ENCODE measurements at places on chromosomes 2 and 18.

- DNase-seq, result no peak
Observed at GRCh38 chr18:10017043-10017442, 103.2 kb downstream of the VAPA start.

DNA sequence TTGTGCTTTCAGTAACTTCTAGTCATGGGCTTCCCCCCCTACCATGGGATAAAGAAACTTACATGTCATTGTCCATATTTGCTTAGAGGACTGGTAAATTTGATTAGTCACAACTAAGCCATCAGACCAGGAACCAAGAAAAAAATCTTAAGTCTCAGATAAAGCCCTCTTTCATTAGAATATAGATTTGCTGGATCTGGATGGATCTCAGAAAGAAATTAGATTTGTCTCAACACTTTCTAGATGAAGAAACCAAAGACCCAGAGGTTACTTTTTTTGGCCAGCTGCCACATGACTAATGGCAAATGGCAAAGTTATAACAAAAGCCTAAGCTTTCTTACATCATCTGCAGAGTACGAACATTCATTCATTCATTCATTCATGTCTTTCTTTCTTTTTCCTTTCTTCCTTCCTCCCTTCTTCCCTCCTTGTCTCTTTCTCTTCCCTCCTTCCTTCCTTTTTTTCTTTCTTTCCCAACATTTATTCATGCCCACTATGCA, 60.2 kb downstream of the CDCA7 start:
- peak; percentile 23 for DNase-seq

GRCh38 chr2:6083136-6083535, 391.0 kb downstream of the SOX11 start:
- DNase-seq, result no peak

GRCh38 chr2:96081042-96081441, 35.3 kb downstream of the ADRA2B start:
- DNase-seq, result no peak

DNA sequence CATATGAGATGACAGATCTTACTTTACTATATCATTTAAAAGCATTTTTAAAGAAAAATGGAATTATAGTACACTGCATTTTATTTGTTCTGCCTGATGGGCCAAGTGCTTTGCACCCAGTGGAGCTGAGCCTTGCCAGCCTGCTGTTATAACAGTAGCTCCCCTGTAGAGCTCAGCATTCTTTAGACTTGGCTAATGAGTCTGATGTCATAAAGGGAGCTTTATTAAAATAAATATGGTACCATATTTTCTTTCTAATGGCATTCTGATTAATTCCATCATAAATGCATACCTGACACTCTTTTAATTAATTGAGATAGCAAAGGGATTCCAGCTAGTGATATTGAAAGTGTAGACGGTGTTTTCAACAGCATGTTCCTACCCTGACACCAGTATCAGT, 40.7 kb downstream of the PARD3B start:
- DNase-seq, result no peak

- no peak for DNase-seq
Observed at GRCh38 chr2:119157850-119158511, 570 bp downstream of the C1QL2 start.

- no peak for DNase-seq
Observed at GRCh38 chr18:7234091-7234490, 3.2 kb downstream of the LRRC30 start.

- DNase-seq, result no peak
Observed at GRCh38 chr2:204437408-204437807, 107.9 kb upstream of the PARD3B start.

DNA sequence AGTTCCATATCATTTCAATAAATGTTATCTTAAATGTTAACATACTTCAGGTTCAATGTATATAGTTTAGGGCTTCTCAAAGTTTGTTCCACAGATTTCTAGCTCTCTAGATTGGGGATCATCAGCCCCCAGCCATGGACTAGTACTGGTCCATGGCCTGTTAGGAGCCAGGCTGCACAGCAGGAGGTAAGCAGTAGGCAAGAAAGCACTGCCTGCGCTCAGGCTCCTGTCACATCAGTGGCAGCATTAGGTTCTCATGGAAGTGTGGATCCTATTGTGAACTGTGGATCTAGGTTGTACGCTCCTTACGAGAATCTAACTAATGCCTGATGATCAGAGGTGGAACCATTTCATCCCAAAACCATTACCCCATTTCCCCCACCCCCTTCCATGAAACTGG, 531.1 kb downstream of the PARD3B start:
- DNase-seq, result no peak

GRCh38 chr2:174263997-174264396, 15.7 kb upstream of the OLA1 start:
- DNase-seq, result peak; percentile 18

DNA sequence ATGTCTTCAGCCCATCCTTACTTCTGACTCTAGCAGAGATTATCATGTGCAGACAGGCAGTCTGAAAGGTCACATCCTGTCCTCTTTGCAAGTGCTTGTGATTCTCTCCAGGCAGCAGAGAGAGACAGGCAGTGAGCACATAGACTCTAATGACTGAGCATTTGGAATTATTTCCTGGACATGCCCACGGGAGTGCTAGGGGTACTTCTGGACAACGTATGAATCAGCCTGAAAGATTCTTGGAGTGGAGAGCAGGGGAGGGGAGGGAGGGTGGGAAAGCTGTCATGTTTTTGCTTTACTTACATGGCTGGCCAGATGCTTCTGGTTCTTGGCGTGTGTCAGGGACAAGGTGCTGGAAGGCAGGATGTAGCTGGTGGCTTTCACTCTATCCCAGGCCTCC, 150.6 kb downstream of the RIF1 start:
- no peak for DNase-seq

DNA sequence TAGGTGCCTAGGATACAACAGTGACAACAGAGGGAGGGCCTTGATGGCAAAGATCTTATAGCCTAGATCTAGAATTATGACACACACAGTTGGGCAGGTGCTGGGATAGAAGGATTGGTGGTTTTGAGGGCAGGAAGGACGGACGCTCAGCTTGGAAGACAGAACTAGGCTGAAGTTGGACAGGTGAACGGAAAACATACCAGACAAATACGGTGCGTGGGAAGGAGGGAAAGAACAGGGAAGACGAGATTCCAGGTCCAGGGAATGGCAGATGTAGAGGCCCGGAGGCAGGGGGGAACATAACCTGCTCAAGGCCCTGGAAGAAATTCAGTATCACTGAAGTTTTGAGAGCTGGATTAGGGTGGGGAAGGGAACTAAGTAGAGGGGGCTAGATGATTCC, 40.8 kb downstream of the CRACDL start:
- no peak for DNase-seq

DNA sequence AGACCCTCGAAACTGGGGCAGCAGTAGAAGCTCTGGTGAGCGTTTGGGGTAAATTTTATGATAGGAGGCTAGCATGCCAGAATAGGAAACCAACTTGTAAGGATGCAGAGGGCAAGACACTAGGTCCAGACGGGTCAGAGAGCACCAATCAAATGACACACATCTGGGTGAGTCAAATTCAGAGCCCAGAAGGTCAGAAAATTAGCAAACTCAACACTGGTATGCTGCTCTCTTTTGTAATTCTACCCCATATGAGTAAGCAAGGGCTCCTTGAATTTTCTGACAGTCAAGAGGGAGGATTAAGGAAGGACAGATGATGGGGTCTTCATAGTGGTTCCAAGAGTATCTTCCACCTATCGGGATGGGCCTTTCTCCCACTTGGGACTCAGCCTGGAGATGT, 209.8 kb downstream of the BCL2 start:
- no peak for DNase-seq

GRCh38 chr2:9249020-9249800, 42.6 kb downstream of the ASAP2 start:
- DNase-seq, result peak; percentile 83

- no peak for DNase-seq
Observed at GRCh38 chr2:158650646-158651357, 144.3 kb upstream of the DAPL1 start.

GRCh38 chr2:60297296-60298005, 256.0 kb downstream of the BCL11A start:
- peak; percentile 20 for DNase-seq

- DNase-seq, result no peak
Observed at GRCh38 chr18:7921938-7922587, 354.9 kb downstream of the PTPRM start.

DNA sequence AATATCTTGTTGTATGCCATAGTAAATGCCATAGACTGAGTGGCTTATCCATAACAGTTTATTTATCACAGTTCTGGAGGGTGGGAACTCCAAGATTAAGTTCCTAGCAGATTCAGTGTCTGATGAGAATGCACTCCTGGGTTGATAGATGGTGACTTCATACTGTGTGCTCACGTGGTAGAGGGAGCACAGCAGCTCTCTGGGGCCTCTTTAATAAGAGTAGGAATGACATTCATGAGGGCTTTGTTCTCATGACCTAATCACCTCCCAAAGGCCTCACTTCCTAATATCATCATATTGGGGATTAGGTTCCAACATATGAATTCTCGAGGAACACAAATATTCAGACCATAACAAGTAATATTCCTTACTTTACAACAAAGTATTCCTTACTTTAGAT, 98.1 kb upstream of the SH3BP4 start:
- DNase-seq, result no peak

DNA sequence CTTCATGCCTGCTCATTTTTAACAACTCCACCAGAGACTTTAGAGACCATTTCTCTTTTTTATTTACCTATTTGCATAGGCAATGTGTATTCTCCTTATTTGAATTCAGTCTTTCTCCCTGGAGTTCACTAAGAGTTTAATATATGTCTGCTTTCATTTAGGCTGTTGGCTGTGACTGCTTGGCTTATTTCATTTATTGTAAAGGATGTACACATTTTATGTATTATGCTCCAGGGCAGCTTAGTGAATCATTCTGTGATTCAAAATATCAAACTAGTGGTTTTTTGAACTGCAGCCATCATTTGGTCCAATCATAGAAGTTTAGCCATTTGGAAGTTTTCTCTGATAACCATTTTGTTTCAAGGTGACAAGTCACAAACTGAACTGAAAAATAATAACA, 229.6 kb downstream of the LPIN1 start:
- no peak for DNase-seq

DNA sequence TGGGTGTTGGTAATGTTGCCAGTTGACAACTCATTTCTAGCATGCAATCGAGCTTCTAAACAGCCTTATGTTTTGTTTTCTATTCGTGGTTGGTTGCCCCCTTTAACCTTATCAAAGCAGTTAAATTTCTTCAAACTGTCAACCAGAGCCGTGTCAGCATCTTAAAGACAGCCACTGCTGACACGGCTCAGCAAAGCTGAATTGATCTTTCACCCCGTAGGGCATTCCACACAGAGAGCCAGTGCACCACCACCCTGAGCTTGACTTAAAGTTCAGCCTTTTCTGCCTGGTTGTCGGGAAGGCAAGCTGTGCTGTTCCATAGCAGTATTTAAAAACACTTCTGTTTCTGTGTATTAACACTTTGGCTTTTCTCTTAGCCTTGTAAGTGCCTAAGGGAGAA, 355.0 kb upstream of the CHST9 start:
- no peak for DNase-seq

GRCh38 chr2:169485650-169486138, 6.4 kb downstream of the BBS5 start:
- no peak for DNase-seq

GRCh38 chr2:47063538-47063930, 91.6 kb downstream of the STPG4 start:
- DNase-seq, result no peak

GRCh38 chr2:219058541-219059374, 2.0 kb downstream of the IHH start:
- peak; percentile 77 for DNase-seq

DNA sequence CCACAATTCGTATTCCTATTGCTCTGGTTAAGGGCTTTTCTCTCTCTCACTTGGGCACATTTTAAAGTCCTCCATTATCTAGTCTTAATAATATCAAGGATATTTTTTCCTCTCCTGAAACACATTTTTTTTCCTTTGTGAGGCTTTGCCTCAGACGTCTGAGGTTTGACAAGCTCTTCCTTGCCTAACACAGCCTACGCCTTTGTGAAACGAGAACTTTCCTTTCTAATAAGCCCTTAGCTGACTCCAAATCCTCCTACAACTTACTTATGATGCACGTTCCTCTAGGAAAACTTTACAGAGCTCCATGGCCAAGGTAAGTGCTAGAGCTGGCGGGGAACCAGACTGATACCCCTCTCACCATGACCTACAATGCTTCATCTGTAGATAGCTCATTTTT, 841.5 kb downstream of the SOCS6 start:
- no peak for DNase-seq

GRCh38 chr18:64017870-64018269, 48.0 kb downstream of the SERPINB8 start:
- peak; percentile 42 for DNase-seq

DNA sequence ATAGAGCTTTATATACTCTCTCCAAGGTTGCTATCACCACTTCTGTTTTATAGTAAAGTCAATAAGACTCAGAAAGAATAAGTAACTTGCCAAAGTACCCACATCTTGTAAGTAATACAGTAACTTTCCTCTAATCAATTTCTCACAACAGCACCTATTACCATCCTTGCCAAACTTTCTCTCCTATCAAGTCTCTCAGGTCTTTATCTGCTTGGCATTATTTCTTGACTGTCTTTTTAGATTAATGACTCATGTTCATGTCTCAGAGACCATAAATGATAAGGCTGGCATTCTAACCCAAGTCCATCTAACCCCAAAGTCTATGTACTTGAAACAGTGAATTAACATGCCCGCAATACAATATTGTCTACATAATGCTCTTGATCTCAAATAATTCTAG, 618.0 kb upstream of the ZEB2 start:
- no peak for DNase-seq

DNA sequence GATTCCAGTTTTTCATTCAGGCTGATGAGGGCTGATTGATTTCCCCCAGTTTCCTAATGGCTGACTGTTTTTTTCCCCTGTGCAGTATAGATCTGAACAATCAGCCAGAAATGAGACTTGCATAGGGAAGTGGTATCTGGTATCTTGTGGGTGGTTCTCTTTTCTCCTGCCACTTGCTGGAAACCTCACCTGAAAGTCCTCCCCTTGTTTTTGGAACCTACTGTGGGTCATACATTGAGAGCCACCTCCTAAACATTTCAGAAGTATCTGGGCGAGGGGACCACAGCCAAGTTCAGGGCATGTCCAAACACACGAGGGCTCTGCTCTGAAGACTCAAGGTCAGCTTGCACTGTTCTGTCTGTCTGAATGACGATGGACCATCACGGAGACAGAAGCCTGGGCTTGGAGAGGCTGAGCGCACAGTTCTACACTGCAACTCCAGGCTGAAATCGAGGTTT, 19.3 kb downstream of the ALPK2 start:
- DNase-seq, result no peak
